Esophagus mucosa (tissue), 1 donor: ENCODE measurements at places on chromosomes 7 and 10.
A peak's percentile ranks its signal among the peaks of the same experiment; 100 is the strongest.

DNA sequence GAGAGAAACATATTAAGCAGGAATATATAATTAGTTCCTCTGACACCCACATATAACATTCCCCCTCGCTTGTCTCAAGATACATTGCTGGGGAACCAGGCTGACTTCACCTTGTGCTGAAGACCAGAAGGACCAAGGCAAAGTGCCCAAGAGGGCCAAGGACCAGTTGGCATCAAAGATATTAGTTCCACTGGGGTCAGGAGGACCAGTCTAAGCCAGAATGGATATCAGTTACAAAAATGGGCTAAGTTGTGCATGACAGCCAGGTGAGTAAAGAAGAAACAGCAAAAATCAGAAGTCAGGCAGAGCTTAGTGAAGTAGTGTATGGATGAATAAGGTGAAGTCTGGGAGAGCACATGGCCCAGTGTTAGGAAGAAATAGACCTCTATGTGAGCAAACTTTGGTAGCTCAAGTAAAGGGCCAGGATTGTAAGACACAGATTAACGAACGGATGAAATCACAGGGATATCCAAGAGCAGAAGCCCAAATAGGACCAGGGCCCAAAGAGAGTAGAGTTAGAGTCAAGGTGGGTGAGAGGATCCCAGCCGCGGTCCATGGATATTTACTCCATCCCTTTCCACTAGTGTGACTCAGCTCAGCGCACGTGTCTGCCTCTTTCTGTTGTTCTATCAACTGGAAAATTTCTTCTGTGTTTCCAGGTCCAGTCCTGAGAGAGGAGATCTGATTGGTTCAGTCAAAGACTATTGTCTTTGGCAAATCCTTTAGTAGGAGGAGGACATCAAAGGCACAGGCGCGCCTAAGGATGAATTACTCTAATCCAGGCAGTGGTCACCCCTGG lies 5.0 kb downstream of the CALD1 start:
- no peak for ATAC-seq

- ATAC-seq: no peak
These were observed 41.2 kb upstream of the PLPP4 start for GRCh38 chr10:120415709-120416330.

- ATAC-seq: no peak
These were observed 60.2 kb downstream of the VCL start for GRCh38 chr10:74058071-74058470.

DNA sequence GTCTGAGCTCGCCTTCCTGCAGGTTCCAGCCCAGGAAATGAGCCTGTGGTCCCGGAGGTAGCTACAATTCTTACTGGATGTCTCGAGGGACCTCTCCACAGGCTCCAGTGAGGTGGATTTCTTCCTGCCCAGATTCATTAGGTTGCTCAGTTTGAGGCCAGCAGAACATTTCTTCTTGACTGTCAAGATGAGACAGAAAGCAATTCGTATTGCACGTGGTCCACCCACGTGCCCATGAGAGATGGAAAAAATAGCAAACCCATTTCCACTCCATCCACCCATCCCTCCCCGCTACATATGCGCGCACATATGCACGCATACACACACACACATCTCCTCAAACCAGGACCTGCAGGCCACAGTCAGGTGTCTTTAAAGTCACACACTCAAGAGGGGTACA lies 68.7 kb downstream of the VWA2 start:
- no peak for ATAC-seq

- ATAC-seq: no peak
These were observed 13.3 kb upstream of the PDCD4 start for GRCh38 chr10:110858297-110858934.

DNA sequence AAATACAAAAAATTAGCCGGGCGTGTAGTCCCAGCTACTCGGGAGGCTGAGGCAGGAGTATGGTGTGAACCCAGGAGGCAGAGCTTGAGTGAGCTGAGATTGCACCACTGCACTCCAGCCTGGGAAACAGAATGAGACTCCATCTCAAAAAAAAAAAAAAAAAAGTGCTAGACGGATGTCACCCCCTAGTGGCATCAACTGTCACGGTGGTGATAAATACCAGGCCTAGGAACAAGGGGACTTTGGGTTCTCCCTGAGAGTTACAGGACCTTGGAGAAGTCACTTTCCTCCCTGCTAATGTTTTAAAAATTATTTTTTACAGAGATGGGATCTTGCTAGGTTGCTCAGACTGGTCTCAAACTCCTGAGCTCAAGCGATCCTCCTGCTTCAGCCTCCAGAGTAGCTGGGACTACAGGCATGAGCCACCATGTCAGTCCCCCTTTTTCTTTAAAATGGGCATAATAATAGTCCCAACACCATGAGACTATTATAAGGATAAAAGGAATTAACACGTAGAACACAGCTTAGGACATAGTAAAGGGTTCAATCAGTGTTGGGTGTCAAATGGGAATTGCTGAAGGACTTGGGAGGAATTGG lies 2.6 kb upstream of the TMEM130 start:
- no peak for ATAC-seq

- ATAC-seq: no peak
These were observed 11.9 kb upstream of the HABP2 start for GRCh38 chr10:113540845-113541548.

- no peak for ATAC-seq
These were observed 54.7 kb upstream of the NPTX2 start for GRCh38 chr7:98562381-98562823.

DNA sequence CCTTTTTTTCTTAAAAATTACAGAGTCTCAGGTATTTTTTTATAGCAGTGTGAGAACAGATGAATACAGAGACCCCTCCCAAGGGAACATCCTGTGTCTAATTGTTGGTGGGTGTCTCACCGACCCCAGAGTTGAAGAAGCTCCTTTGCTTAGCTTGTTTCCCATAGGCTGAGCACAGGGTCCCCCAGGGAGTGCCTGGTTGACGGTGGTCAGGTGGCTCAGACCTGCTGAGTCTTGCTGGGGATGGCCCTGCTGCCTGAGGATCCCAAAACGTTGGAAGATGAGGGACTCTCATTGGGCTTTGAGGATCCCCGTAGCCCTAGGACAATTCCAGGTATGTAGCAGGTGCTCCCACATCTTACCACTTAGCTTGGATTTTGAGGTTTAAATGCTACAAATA lies 19.5 kb downstream of the SCART1 start:
- ATAC-seq: no peak

- peak; percentile 27 for ATAC-seq
These were observed 906 bp downstream of the DKK1 start for GRCh38 chr10:52314822-52315552.

- ATAC-seq: no peak
These were observed 875.8 kb upstream of the KCND2 start for GRCh38 chr7:119397156-119397555.

DNA sequence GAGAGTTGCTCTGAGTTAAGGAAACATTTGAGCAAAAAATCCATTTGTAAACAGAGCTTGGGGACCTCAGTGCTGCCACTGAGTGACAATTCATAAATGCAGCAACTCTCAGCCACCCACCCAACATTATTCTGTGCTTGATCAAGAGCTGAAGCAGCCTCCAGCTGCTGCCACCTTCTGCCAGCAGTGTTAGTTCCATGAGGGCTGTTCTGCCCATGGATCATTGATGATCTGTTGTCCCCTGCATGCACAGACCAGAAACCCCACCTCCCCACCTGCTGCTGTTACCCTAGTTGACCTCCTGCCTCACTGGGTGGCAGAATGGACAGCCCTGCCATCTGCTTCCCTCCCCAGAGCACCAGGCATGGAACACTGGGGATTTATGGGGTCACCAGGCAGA lies 305.4 kb downstream of the KCNMA1 start:
- ATAC-seq: no peak

GRCh38 chr10:129033340-129033739 lies 433.7 kb upstream of the MGMT start:
- ATAC-seq: no peak

- no peak for ATAC-seq
These were observed 141.4 kb downstream of the ICA1 start for GRCh38 chr7:8120390-8121058.

GRCh38 chr10:4053940-4054339 lies 268.9 kb upstream of the KLF6 start:
- ATAC-seq: no peak

- ATAC-seq: no peak
These were observed 17.4 kb downstream of the TOMM7 start for GRCh38 chr7:22805227-22805626.

DNA sequence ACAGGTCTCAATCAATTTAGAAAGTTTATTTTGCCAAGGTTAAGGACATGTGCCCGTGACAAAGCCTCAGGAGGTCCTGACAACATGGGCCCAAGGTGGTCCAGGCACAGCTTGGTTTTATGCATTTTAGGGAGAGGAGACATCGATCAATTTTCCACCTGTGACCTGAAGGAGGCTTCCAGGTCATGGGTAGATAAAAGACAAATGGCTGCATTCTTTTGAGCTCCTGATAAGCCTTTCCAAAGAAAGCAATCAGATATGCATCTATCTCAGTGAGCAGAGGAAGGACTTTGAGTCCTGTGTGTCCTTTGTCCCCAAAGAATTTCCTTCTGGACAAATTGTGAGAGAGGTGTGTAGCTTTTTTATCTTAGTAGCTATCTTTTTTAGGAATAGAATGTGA lies 15.8 kb downstream of the LRRC72 start:
- ATAC-seq: no peak

DNA sequence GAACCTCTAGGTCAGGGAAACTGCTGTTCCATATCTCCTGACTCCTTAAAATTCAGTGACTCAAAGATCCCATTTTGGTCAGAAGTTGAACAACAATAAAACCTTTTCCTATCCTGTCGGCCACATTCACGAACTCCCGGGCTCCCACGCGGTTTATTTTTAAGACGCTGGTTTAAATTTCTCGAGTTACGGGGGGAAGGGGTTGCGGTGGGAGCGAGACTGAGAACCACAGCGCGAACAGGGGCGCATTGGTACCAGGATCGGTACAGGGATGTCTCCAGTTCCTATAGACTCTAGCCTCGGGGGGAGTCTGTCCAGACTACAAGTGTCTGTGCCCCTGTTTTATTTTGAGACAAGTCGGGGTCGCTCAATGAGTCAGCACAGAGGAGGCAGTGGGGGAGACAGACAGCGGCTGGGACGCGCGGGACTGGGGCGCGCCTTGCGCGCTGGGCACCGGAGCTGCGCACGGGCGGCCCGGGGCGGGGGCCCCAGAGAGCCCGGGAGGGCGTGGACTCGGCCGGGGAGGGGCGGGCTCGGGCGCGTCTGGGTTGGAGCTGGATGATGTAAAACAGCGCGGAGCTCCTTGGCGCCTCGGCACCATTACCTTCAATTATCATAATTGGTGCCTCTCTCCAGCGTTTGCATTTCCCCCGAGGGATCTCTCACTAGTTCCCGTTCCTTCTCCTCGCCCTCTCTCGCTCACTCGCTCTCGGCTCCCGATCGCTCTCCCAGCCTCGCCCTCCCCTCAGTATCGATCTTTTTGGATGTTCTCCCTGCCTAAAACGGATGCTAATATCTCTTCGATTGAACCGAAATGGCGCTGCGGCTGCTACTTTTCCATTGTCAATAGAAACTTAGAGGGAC lies 8.7 kb upstream of the BAMBI start:
- ATAC-seq: peak; percentile 91

GRCh38 chr10:112827951-112828350 lies 122.1 kb upstream of the TCF7L2 start:
- ATAC-seq: no peak

DNA sequence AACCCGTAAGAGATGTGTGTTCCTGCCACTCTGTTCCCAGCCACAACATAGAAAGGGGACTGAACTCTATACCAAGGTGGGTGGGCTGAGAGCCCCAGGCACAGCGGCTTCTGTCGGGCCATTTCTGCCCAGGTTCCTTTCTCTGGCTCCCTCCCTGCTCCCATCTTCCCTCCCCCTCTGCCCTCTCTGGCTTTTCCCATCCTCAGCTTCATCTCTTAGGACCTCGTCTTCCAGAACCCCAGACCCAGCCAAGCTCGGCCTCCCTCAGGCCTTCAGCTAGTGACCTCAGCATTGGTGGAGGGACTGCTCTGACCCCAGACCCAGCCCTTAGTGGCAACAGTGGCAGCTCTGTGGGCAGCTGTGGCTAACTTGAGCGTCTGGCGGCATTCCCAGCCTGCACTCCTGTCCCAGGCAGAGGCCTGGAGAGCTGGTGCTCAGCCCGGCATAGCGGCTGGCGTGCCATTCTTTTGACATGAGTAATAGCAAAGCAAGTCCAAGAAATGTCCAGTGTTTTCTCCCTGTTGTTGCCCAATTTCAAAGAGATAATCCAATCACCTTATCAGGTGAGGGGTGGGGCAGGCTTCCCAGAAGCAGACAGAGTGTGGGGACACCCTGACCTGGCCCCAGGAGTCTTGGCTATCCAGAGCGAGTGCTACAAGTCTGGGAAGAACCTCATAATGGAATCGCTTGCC lies 15.9 kb downstream of the PTPRE start:
- ATAC-seq: no peak

GRCh38 chr10:133069033-133069525 lies 18.6 kb upstream of the ADGRA1 start:
- ATAC-seq: no peak

GRCh38 chr10:22607261-22607660 lies 107.1 kb downstream of the PIP4K2A start:
- ATAC-seq: no peak

DNA sequence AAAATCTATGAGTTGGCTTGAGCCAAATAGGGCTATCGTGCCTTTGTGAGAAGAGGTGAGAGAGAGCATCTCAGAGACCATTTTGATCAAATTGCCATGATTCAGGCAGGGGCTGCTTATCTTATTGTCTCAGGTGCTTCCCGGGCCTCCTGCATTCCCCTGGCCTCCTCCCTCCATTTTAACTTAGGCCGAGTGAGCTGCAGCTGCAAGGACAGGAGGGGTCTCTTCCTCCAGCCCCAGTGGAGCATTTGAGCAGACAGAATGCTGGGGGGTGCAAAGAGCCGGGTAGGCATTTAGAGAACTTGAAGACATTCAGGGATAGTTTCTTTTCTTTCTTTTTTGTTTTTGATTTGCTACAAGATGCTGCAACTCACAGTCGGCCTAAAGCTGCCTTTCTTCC lies 59.0 kb downstream of the BUB3 start:
- ATAC-seq: no peak

DNA sequence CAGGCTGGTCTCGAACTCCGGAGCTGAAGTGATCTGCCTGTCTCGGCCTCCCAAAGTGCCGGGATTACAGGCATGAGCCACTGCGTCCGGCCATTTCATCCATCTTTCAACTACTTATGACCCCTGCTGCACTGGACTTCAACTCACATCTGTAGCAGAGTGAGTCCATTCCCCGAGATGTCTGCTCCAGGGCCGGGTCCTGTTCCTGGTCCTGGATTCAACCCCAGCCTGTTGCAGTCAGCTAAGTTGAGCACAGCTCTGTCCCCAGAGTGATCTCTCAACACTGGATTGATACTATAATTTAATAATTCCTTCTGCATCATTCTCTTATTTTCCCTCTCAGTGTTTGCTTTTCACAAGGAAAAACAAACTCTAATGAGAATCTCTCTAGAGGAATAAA lies 25.8 kb downstream of the PRTFDC1 start:
- no peak for ATAC-seq
